ENCODE measurements at places on chromosomes 3 and 15. TPM values are rescaled to one million over a fixed set of nuclear protein-coding genes. Genes with fewer than 3 reads are reported as not detected.

DNA sequence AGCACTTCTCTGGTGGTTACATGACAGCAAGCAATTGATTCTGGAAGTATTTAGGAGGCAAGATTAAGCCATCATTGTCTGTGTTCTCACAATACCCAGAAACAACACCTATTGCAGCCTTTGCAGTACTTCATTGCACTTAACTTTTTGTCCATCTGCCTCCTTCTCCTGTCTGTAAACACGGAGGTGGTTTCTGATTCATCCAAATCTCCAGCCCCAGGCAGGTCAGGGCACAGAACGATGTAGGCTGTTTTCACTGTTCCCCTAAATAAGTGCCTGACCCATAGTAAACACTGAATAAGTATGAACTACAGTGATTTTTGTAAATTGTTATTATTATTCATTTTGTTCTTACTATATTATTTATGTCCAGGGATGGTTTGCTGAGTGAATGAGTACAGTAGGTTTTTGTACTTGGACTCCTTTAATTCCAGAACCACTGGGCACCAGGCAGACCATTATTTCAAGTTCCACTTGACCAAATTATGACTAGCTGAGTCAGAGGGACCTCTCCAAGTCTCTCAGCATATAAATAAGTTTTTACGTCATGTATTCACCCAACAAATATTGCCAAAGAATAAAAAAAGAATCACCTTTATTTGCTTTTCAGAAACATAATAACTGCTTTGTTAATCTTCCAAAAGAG lies 283.3 kb upstream of the TRIM42 start:
- ATAC-seq: no peak

Gene SLC15A2
- total RNA-seq: 0.66 TPM

GRCh38 chr3:145286937-145287336 lies 874.0 kb downstream of the PLOD2 start:
- ATAC-seq: no peak

Gene IL17RD
- 4.5 TPM for total RNA-seq

Gene ADGRG7
- not detected for total RNA-seq

GRCh38 chr3:115666920-115667737 lies 43.8 kb downstream of the GAP43 start:
- no peak for ATAC-seq

- ATAC-seq: no peak
Observed at GRCh38 chr15:66211670-66212562, 41.6 kb downstream of the MEGF11 start.
